ENCODE measurements at places on chromosomes 13 and 19.
A peak's percentile ranks its signal among the peaks of the same experiment; 100 is the strongest.

- H3K4me1 ChIP-seq = no peaks in the 10 kb centered on the region
- H3K27ac ChIP-seq = no peak overlapping the region
- no peaks in the 10 kb centered on the region for H3K36me3 ChIP-seq
- H3K27me3 ChIP-seq = no peaks in the 10 kb centered on the region
- no peak overlapping the region for H3K4me3 ChIP-seq
These were observed 28.3 kb upstream of the FFAR2 start for GRCh38 chr19:35419805-35420204.

DNA sequence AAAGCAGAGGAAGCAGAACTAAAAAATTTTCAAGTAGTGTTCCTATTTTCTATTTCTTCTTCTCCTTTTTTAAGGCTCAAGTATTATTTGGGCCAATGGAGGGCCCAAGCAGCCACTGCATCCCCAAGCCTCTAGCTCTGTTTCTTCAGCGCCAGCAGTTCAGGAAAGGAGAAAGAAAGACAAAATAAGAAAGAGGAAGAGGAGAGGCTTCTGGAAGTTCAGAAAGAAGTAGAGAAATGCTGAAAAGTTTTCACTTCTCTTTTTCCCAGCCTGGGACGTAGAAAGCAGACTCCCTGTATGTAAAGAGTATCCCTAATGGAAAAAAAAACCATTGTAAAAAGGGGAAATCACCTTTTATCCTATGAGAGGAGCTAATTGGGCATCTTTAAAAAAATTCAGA, 165.5 kb upstream of the KLF12 start:
- H3K4me1 ChIP-seq = no peaks in the 10 kb centered on the region
- no peaks in the 10 kb centered on the region for H3K27me3 ChIP-seq
- no peak overlapping the region for H3K27ac ChIP-seq

DNA sequence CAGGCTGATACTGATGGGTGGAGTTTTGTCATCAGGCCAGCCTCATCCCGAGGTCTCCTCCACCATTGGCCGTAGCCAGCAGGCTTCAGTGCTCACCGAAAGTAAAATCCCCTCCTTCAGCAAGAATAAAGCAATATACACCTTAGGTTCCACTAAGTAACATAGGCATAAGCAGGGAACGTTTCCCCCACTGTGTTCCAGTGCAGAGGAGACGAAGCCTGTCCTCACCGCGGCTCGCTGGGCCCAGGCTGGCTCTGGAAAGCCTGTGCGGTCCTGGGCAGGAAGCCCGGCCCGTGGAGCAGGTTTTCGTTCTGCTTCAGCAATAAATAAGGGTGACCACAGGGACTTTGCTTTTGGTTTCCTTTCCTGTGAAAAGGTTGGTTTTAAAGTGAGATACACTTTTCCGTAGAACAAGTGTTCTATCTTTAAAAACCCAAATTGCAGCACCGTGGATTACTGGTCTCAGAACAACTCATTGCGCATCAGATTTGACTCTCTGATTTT, 16.3 kb upstream of the TEX29 start:
- no peaks in the 10 kb centered on the region for H3K4me1 ChIP-seq
- DNase-seq = no peak
- no peak overlapping the region for H3K4me3 ChIP-seq

DNA sequence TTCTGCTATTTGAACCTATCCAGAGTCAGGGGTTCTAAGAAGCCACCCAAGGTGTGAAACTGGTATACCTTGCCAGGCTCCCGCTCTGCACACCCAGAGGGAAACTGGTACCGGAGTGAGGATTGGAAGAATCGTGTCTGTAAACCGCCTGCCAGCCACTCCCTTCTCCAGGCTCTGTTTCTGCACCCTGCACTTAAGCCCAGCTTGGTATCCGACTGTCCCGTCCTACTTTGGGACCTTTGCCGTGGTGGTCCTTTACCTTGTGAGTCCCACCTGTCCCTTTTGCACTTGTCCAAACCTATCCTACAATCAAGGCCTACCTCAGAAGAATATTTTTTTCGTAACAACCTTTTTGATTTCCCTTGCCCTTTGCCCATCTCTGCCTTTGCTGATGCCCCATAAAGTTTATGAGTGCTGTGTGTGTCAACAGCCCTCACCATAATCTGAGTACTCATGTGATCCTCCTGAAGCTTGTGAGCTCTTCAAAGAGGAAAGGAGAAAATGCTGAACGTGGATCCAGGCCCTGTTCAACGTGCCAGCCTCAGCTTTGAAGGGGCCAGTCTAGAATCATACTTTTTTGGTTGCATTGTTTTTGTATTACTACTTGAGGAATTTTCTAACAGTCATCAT, 44.7 kb downstream of the GARRE1 start:
- no peak overlapping the region for H3K27ac ChIP-seq
- H3K4me3 ChIP-seq = no peak overlapping the region
- H3K36me3 ChIP-seq = peaks cover 8% of the 10 kb centered on the region

DNA sequence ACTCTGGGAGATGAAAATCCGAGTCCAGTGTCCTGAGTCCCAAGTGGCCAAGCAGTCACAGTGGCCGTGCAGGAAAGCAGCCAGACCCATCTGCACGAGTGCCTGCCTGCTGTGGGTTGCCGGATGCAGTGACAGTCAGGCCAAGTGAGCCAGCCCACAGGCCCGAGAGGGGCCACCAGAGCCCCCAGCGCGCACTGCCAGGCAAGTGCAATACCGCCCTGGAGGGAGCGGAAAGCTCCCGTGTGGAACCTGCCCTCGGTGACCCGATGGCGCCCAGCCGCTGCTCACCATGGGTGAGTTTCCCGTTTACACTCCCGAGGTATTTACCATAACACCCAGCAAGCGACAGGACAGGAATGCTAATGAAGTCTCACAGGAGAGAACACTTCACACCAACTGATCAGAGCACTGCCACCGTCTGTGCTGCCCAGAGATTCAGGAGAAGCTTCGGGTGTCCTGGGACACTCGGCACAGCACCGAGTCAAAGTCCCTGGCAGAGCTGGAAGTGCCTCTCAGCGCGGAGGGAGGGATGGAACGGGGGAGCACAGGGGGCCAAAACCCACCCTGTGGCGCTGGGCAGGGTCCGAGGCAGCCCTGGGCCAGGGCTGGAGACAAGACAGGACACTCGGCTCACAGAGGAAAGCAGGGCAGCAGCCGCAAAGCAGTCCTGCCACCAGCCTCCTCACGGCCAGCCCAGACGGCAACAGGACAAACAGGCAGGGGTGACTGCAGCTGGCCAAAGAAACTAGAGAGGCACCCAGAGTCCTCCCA, 21.3 kb upstream of the TINCR start:
- peaks cover 2% of the 10 kb centered on the region for H3K36me3 ChIP-seq
- no peak overlapping the region for H3K27ac ChIP-seq
- no peak for DNase-seq
- no peaks in the 10 kb centered on the region for H3K27me3 ChIP-seq

DNA sequence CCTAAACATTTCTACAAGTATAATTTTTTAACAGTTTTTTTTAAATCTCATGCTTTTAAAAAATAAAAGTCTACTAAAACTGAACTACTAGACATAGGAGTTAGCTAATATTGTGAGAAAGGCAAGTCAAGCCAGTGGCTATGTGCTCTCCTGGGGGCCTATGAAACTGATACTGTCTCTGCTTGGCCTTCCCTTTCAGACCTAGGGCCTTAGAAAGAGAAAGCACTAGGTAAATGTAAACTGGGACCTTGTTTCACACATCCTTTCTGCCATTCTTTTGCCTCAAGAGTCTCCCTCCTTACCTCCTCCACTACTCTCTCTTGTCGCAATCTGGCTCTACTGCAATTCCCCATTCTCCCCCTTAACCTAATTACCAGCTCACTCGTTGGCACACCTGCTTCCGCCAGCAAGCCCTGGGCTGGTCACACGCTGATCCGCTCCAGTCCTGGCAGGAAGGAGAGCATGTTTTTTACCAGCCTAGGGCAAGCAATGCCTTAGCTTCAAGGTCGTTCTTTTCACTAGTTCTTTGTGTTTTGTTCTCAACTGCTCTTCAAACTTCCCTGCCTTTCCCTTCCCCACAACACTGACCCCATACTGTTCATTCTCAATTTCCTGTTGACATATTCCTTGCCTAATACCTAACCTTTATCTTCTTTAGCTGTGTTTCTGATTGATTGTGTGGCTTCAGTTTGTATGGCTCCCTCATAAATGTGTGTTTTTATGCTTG, 23.1 kb downstream of the TBC1D4 start:
- no peak overlapping the region for H3K27ac ChIP-seq
- H3K27me3 ChIP-seq = no peaks in the 10 kb centered on the region
- no peak for DNase-seq

DNA sequence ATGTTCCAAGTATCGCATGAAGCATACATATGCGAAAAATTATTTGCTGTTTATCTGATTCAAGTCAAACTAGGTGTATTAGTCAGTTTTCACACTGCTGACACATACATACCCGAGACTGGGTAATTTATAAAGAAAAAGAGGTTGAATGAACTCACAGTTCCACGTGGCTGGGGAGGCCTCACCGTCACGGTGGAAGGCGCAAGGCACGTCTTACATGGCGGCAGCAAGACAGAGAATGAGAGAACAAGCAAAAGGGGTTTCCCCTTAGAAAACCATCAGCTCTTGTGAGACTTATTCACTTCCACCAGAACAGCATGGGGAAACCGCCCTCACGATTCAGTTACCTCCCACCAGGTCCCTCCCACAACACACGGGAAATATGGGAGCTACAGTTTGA, 13.0 kb upstream of the PROZ start:
- H3K27me3 ChIP-seq = no peaks in the 10 kb centered on the region
- no peaks in the 10 kb centered on the region for H3K4me1 ChIP-seq
- no peak overlapping the region for H3K4me3 ChIP-seq
- no peaks in the 10 kb centered on the region for H3K36me3 ChIP-seq

DNA sequence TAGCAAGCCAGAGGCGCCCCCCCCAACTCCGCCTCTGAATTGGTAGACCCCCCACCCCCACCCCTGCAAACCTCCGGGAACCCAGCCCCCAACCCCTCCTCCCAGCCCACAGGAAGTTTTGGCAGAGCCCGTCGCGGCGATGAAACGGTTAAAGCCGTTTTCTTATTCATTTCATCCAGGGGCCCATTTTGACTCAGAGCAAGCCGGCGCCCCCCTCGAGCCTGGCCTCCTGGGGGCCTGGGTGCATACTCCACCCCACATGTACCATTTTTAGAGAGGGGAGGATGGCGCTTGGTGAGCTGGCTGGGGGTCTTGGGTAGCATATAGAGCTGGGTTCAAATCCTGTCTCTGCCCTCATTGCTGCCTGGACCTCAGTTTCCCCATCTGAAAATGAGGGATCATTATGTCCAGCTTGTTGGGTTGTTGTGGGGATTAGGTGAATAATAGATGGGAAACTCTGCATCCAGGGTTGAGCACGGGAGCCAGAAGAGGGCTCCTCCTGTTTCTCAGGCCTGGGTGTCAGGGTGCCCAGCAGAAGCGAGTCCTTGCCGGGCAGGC, 7.9 kb upstream of the JUNB start:
- H3K36me3 ChIP-seq = no peaks in the 10 kb centered on the region
- H3K4me1 ChIP-seq = peaks cover 76% of the 10 kb centered on the region
- no peaks in the 10 kb centered on the region for H3K27me3 ChIP-seq
- no peak for DNase-seq
- H3K4me3 ChIP-seq = peak overlapping the region; percentile 45

GRCh38 chr13:77465603-77466195, 69.8 kb upstream of the SCEL start:
- H3K36me3 ChIP-seq = no peaks in the 10 kb centered on the region
- no peaks in the 10 kb centered on the region for H3K4me1 ChIP-seq
- no peak overlapping the region for H3K4me3 ChIP-seq
- no peaks in the 10 kb centered on the region for H3K27me3 ChIP-seq

GRCh38 chr19:29665215-29665825, at the start of gene PLEKHF1:
Gene PLEKHF1 (plus strand): TSS chr19:29665461. CDS start chr19:29673840, 8,379 bp downstream.
- H3K27ac ChIP-seq = peak within 1 kb of the TSS; percentile 97
- H3K27me3 ChIP-seq = no peaks in the 10 kb centered on the region

- H3K27ac ChIP-seq = no peak overlapping the region
- no peaks in the 10 kb centered on the region for H3K36me3 ChIP-seq
- H3K4me1 ChIP-seq = no peaks in the 10 kb centered on the region
These were observed 11.9 kb upstream of the NOTCH3 start for GRCh38 chr19:15212711-15213110.

DNA sequence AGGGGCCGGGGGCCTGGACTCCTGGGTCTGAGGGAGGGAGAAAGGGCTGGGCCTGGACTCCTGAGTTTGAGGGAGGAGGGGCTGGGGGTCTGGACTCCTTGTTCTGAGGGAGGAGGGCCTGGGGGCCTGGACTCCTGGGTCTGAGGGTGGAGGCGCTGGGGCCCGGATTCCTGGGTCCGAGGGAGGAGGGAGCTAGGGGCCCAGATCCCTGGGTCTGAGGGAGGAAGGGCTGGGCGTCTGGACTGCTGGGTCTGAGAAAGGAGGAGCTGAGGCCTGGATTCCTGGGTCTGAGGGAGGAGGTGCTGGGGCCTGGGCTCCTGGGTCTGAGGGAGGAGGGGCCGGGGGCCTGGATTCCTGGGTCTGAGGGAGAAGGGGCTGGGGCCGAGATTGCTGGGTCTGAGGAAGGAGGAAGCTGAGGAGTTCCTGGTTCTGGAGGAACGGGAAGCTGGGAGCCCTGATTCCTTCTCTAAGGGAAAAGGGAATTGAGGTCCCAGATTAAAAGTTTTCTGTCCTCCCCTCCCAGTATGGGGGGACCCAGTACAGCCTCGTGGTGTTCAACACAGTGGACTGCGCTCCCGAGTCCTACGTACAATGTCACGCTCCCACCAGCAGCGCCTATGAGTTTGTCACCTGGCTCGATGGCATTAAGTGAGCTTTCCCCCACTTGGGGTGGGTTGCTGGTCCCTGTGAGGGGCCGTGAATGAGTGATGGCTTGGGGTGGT, 721 bp downstream of the MED25 start:
- DNase-seq = no peak
- H3K36me3 ChIP-seq = no peaks in the 10 kb centered on the region
- peak overlapping the region; percentile 85 for H3K4me3 ChIP-seq
- H3K27ac ChIP-seq = peak overlapping the region; percentile 87

Measured in vagina (tissue), 2 donors.